ENCODE measurements at places on chromosomes 7 and 10.

- no peak for DNase-seq
Measured at GRCh38 chr7:131652934-131653333, 96.5 kb upstream of the PODXL start.

- DNase-seq = no peak
Measured at GRCh38 chr10:104072786-104073185, 12.9 kb downstream of the COL17A1 start.

- DNase-seq = no peak
Measured at GRCh38 chr10:33746836-33747268, 412.4 kb upstream of the NRP1 start.

DNA sequence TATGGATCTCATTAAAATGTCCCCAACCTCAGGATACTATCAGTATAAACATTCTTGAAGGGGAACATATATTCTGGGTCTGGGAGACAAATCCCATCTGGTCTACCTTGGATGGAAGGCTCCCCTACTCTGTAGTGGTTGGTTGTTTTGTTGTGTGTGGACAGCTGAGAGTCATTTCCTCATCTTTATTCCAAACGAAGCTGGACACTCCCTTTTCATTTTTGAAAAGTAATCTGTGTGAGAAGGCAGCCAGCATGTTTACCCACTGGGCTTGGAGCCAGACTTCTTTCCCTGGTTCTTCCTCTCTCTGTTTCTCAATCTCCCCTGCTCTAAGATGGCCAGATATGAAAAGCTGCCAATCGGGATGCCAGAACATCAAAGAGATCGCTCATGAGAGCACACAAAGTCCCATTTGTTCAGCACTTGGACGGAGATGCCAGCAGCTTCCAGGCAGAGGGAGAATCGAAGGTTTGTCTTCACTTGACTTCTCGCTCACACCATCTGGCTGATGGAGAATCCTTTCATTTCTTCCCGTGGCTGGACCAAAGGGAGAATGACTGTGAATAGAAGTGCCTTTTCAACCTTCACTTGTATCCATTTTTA, 108.1 kb upstream of the AGR3 start:
- peak; percentile 94 for DNase-seq

GRCh38 chr10:101631821-101632475, 43.8 kb downstream of the DPCD start:
- DNase-seq = no peak

- peak; percentile 63 for DNase-seq
Measured at GRCh38 chr10:117543225-117544003, 868 bp downstream of the EMX2 start.

DNA sequence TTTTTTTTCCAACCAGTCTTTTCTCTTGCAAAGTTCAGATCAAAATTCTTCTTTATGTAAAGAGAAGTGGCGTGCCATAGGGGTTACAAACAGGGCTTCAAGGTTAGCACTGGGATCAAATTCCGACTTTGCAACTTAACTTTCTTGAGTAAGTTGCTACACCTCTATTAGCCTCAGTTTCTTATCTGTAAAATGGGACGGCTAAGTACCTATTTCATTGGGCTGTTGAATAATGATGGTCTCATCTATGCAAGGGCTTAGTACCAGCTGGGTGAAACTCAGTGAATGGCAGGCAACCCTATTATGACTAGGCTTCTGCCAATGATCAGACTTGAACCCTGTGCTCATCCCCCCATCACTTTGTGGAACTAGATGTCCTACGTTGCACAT, 33.9 kb downstream of the ITPRIP start:
- DNase-seq = no peak

- no peak for DNase-seq
Measured at GRCh38 chr7:129535896-129536295, 33.6 kb downstream of the SMKR1 start.

DNA sequence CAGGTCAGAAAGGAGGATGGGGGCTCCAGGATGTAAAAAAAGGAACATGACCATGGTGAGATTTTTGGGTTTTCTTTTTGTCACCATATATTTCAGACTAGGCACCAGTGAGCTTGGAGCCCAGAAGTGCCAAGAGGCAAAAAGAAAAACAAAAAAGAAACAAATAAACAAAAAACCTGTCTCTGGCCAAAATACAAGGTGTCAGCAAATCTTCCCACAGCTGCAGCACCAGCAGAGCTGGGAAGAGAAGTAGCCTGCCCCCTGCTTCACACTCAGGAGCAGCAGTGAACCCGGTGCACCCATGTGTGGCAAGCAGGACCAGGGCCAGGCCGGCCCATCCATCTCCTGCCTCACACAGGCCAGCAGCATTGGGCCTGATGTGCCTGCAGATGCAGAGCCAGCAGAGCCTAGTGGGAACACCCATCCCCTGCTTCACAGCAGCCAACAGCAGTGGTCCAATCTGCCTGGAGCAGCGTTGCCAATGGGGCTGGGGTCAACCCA, 34.7 kb upstream of the C10orf71 start:
- DNase-seq = no peak

- no peak for DNase-seq
Measured at GRCh38 chr7:2359610-2360009, 5.0 kb downstream of the EIF3B start.

- DNase-seq = peak; percentile 82
Measured at GRCh38 chr10:132397671-132398565, 918 bp downstream of the PWWP2B start.

GRCh38 chr7:121278120-121279021, 50.4 kb upstream of the WNT16 start:
- no peak for DNase-seq

DNA sequence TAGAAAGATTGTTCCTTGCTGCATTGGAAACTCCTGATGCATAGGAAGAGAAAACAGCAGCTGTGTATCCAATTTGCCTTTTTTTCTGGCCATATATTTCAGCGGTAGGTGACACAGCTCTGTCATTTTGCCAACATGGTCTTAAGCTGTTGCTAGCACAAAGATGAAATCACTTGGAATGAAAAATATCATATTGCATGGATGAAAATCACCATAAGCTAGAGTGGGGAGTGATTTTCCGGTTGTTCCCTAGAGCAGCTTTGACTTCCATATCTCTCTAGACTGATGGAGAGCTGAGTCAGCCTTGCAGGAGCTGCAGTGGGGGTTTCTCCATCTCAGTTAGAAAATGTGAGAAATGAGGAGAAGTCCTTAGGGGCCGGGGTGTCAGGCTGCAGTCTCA, 38.3 kb upstream of the BTBD16 start:
- peak; percentile 24 for DNase-seq

GRCh38 chr10:93333278-93333978, 148.7 kb downstream of the MYOF start:
- no peak for DNase-seq

- peak; percentile 66 for DNase-seq
Measured at GRCh38 chr10:137606-138005, 2.4 kb downstream of the ZMYND11 start.

- peak; percentile 74 for DNase-seq
Measured at GRCh38 chr7:113086431-113086888, at the start of gene GPR85. Gene GPR85 (minus strand): TSS chr7:113086827. CDS start chr7:113084721, 2,106 bp downstream.

- DNase-seq = no peak
Measured at GRCh38 chr10:86027346-86027745, 339.2 kb downstream of the GRID1 start.

DNA sequence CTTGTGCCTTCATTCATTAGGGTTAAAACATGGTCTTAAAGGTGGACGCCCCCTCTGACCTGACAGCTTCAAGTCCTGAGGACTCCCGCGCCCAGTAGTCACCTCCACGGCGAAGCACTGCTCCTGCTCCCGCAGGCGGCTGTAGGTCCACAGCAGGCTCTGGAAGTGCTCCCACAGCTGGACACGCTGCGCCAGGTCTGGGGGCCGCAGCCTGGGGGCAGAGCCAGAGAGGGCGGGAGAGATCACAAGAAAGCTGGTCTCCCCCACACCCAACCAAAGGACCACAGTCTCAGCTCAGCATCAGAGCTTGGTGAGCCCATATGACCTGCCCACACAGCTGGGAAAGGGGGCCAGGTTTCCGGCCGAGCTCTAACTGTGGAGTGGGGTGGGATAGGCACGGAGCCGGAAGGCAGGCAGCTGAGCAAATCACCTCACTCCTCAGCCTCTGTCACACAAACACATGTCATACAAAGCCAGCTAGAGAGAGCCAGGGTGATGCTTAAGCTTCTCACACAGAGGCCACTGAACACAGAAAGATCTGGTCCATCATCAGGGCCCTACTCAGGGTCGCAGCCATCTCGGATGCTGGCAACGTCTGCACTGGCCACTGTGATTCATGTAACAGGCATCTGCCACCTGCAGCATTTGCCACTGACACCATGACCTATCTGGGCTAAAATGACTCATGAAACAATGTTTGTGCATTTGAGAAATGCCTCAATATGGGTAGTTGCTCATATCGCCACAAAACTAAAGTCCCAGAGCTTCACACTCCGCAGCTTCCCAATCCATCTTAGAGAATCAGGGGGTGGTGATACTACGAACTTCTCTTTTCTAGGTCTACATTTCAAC, 12.6 kb downstream of the HPS1 start:
- DNase-seq = peak; percentile 69

GRCh38 chr7:2247141-2247995, 5.3 kb downstream of the NUDT1 start:
- no peak for DNase-seq

- no peak for DNase-seq
Measured at GRCh38 chr10:92753865-92754264, 64.1 kb downstream of the HHEX start.

DNA sequence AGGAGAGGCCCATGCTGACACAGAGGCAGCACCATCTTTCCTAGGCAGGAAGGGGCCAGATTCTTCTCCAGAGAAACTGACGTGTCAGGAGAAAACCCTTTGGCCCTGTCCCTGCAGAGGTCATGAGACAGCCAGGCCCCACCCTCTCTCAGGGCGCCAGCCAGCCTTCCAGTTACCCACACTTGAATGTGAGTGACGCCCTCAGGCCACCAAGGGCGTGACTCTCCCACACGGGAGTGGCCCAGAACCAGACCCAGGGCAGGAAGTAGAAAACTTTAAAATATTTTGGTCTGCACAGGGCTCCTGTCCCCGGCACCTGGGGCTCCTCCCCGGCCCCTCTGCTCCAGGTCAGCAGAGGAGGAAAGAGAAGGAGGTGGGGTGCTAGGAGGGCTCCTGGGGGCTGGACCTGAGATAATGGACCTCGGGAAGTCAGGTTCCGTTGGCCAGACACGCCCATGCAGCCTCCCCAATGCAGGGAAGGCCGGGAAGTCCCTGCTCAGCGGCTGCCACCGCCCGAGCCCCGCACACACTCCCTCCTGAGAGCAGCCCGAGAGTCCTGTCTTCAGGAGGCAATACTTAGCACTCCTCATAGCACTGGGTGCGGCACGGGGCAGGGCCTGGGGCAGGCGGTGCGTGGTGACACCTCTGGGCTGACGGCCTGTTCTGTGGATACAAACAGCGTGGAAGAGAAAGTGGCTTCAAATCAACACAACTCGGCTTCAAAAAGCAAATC, 67.0 kb upstream of the CFAP46 start:
- DNase-seq = no peak

DNA sequence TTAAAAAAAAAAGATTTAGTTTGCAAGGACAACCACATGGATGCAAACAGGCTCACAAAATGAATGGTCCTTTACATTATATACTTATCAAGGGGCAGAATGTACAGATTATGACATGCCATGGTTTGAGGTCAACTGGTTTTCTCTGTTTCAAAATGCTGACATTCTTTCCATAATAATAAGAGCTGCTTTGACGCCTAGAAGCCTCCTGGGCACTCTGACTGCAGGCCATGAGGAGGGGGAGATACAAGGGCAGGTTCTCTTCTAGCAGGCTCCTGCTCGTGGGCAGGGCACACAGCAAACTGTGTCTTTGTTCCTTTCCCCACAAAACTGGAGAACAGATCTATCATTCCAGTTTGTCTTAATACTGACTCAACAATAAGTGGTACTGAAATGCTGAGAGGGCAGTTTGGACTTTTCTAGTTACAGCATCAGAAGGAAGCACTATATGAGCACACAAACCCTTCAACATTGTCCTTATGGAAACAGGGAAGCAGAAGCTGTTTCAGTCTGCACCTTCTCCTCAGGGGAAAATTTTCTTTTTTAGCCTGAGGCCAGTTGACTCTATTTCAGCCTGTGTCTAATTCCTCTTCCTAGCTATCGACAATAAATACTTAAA, 314.9 kb upstream of the AOAH start:
- no peak for DNase-seq

GRCh38 chr10:85448716-85449115, 917.9 kb downstream of the GRID1 start:
- DNase-seq = no peak

GRCh38 chr7:44461387-44461786, 29.1 kb downstream of the NUDCD3 start:
- DNase-seq = peak; percentile 80

DNA sequence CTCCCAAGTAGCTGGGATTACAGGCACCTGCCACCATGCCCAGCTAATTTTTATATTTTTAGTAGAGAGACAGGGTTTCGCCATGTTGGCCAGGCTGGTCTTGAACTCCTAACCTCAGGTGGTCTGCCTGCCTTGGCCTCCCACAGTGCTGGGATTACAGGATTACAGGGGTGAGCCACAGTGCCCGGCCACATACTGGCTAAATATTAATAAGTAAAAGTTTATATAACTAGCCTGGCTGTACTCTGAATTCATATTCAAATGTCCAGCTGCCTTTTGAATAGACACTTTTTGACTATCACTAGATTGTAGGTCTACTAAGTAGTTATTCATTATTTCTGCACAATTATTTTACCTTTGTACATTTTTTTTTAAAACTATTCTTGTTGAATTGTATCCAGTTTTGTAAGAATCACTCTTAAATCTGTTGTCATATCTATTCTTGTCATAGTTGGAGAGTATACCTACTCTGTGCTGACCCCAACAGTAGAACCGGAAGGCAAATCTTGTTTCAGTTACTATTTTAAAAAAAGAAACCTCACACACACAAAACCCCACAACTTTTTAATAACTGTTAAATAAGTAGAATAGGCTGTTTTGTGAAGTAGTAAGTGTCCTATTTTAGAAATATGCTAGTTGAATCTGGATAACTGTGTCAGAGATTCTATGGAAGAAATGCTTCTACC, 29.6 kb downstream of the MINPP1 start:
- no peak for DNase-seq

DNA sequence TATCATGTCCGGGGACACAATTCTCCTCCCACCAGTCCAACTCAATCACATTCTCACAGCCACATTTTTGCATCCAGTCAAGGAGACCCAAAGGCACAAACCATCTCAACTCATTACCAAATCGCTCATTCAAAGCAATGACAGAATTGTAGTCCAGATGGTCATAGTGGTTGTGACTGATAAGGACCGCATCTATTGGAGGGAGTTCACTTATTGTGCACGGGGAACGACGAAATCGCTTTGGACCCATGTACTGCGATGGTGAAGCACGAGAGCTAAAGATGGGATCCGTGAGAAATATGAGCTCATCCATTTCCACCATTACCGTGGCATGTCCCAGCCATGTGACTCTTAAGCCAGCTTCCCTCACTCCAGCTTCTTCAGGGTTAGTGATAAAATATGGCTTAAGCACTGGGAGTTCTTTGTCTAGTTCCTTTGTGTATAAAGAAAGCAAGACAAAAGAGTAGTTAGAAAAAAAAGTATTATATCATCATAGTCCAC, 29.1 kb downstream of the NAPEPLD start:
- DNase-seq = no peak

GRCh38 chr10:127932521-127933270, 25.8 kb downstream of the PTPRE start:
- no peak for DNase-seq

- no peak for DNase-seq
Measured at GRCh38 chr7:120760050-120760449, 97.9 kb downstream of the TSPAN12 start.

- DNase-seq = no peak
Measured at GRCh38 chr7:121796936-121797656, 75.9 kb upstream of the PTPRZ1 start.
